NAMALWA (cell line): ENCODE measurements at places on chromosomes 5 and 9.
A peak's percentile ranks its signal among the peaks of the same experiment; 100 is the strongest.

DNA sequence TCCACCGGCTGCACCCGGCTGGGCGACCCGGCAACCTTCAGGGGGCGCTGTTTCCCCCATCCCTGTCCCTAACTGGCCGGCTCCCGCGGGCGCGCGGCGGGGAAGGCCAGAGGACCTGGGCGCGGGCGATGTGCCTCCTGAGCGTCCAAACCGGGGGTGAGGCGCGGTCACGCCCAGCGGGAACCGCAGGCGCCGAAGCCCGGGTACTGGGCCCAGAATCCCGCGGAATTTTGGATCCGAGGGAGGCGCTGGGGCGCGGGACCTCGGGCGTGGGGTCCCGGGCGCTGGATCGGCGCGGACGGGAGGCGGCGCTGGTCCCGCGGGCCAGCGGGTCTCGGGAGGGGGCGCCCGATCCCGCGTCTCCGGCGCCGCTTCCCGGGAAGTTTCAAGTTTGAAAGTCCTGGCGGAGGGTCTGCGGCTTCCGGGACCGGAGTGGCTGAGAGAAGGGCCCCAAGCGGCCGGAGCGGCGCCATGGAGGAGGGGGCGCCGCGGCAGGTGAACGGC, at the start of gene PKN3:
PKN3 (plus strand) TSS at position 59 of the 504 bp plus-strand sequence; CDS start at position 472, 413 bp downstream.
- peak; percentile 77 for DNase-seq

DNA sequence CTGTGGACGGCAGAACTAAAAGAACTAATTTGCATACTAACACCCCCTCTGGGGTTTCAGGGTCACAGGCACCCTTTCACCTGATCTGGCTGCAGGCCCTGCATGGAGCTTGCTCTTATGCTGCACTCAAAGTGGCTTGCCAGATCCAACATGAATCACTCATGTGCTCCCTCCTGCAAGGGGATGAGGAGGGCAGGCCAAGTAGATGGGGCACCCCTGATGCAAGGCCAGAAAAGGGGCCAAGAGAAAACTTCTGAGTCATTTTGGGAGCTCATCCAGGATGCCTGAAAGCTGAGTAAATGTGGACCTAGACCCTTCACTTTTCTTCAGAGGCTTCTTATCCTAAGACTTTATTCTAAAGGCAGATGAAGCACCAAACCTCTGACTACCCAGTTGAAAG, 558.5 kb upstream of the PTGER4 start:
- no peak for DNase-seq

GRCh38 chr9:35322075-35322885, 160.5 kb downstream of the UNC13B start:
- DNase-seq, result no peak

DNA sequence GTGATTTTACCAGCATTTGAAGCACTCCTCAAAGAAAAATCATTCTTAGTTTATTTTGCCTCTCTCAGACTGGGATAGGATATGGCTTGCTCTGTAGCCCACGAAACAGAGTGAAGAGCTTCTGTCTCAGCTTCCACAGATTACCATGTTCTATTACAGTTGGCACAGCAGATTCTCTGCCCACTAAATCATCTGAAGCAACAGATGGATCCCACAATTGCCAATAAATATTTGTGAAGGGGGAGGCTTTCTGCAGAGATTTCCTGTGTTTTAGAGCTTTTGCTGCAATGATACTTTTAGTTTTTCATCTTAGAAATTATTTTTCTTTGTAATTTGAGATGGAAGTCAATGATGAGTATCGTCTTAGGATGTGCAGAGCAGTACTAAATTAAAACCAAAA, 12.3 kb upstream of the MAP3K1 start:
- no peak for DNase-seq

- no peak for DNase-seq
These were observed 6.8 kb upstream of the WDR41 start for GRCh38 chr5:77498952-77499351.

DNA sequence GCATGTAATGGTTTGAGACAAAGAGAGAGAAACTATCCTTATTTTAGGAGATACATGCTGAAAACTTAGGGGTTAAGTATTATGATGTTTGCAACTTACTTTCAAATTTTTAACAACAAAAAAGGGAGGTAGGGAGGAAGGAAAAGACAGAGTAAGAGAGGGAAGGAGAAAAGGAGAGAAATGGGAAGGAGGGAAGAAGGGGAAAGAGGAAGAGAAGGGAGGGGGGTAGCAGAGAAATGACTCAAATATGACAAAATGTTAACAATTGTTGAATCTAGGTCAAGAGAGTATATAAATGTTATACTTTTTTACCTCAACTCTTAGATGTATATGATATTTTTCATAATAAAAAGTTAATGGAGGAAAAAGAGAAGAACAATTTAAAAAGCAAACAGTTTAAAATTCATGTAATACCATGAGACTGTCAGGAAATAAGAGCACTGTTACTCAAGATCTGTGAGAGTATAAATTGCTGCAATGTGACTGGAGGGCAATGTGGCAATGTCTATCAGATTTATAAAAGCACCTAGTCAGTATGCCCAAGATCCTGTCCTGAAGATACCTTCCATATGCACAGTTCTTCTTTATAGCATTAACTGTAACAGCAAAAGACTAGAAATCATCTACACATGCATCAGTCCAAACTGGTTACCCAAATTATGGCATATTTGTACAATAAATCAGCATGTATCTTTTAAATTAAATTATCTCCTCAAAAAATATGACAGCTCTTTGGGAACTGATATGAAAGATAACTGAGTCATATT, 16.3 kb downstream of the FBXW11 start:
- DNase-seq, result no peak

DNA sequence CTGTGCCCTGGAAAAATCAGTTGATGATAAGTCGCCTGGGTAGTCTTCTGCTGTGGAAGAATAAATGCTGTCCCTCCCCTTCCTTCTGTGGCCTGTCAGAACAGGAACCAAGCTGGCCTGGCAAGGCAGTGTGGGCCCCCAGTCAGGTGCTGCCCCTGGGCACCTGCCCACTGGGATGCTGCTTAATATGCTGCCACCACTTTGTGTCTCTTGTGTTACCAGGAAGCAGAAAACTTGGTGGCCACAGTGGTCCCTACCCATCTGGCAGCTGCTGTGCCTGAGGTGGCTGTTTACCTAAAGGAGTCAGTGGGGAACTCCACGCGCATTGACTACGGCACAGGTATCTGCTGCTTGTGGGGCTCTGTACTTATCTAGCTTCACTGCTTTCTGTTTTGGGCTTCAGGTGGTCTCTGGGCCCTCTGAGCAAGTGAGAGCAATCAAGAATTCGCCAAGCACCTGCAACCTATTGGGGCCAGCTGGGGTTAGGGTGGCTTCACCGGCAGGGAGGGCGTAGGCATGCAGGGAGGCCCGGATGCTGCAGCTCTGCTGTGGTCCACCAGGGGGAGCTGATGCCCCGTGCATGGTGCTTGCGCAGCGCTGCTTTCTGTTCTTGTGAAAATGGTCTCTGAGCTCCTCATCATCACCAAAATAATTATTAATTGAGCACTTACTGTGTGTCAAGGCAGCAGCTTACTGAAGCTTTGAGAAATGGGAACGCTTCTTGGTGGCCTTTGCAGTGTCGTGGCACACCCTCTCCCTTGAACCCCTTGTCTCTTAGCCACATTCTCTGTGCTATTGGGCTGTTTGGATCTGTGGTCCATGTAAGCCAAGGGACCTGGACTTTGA, 20.3 kb downstream of the PTPA start:
- peak; percentile 87 for DNase-seq

- peak; percentile 56 for DNase-seq
These were observed 25.2 kb downstream of the TGFBR1 start for GRCh38 chr9:99130069-99130468.

DNA sequence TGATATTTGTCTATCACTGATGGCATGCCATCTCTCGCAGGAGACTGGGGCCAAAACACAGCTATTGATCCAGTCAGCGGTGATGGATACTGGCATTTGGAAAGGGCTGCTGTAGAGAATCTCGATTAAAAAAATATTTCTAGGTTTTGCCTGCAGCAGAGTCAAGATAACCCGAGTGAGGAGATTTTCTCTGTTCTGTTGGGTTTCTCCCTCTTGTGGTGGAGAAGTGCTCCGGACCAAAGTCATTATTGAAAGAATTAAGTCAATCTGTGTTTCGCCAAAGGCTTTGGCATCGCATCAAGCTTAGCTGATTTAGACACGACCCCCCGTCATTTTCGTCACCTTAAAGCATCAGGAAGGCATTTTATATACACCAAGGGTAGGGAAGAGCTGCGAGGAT, 97.1 kb upstream of the IRX2 start:
- peak; percentile 12 for DNase-seq

DNA sequence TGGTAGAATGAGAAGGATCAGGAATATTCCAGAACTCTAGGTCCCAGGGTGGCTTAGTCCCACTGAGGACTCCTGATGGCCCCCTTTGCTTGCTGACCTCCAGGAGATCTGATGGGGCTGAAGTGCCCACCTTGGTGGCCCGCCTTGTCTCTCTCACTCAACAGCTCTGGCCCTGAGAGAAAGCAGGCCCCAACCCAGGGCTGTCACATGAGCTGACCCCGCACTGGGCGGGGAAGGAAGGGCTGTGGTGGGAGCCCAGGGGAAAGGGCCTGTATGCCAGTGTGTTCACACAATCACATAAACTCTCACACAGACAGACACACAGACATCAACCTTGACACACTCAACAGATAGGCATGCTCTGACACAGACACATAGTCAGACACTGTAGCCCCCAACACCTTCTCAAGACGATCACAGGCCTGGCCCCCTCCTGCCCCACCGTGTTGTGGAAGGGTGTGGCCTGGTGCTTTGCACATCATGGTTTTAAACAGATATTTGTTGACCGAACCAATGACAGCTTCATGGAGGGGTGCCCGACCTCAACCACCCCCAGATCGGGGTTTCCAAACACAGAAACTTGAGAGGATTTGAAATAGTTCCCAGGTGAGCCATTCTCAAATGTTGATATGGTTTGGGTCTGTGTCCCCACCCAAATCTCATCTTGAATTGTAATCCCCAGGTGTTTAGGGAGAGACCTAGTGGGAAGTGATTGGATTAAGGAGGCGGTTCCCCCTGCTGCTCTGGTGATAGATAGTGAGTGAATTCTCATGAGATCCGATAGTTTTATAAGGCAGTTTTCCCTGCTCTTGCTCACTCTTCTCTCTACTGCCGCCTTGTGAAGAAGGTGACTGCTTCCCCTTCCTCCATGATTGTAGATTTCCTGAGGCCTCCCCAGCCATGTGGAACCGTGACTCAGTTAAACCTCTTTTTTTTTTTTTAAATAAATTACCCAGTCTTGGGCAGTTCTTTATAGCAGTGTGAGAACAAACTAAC, 48.5 kb upstream of the HAND1 start:
- no peak for DNase-seq

- peak; percentile 18 for DNase-seq
These were observed 23.4 kb downstream of the LCP2 start for GRCh38 chr5:170273968-170274710.

DNA sequence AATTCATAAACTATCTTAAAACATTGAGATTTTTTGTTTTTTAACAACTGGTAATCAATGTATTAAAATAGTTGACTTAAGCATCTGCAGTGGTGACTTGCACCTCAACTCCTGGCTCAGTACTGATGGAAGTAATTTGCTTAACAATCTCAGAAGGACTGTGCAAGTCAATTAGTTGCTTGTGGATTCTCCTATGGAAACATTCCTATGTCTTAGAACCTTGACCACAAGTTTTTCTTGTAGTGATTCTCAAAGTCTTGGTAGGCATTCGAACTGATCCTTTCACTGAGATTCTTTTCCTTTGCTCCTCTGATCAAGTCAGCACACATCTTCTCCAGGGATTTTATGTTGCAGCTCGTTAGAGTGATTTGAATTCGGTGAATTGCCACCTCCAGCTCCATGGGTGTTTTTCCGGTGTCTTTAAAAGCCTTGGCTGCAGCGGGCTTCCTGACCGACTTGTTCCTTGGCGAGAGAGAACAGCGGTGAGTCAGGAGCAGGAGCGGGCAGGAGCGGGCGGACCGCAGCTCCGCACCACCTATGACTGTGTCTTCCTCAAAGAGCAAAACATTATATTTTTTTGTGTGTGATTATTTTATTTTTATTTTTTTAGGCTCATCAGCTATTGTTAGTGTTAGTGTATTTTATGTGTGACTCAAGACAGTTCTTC, 21.1 kb downstream of the HMGXB3 start:
- no peak for DNase-seq

DNA sequence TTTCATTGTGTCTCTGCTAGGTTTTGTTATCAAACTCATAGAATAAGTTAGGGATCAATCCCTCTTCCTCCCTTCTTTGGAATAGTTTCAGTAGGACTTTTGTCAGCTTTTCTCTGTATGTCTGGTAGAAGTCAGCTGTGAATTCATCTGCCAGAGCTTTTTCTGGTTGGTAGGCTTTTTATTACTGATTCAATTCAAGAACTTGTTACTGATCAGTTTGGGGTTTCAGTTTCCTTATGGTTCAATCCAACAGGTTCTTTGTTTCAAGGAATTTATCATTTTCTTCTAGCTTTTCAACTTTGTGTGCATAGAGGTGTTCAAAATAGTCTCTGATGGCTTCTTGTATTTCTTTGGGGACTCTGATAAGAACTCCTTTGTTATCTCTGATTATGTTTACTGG, 221.7 kb downstream of the FGF10 start:
- no peak for DNase-seq

- DNase-seq, result no peak
These were observed 36.3 kb downstream of the TSTD2 start for GRCh38 chr9:97596906-97597305.

GRCh38 chr5:6820851-6821479, 107.7 kb downstream of the TENT4A start:
- peak; percentile 82 for DNase-seq

GRCh38 chr5:108749128-108749861, 1.6 kb downstream of the FER start:
- DNase-seq, result peak; percentile 79

GRCh38 chr5:180090098-180090768, 18.7 kb upstream of the RNF130 start:
- DNase-seq, result peak; percentile 70

GRCh38 chr9:137298401-137299202, 3.5 kb downstream of the NRARP start:
- DNase-seq, result no peak

DNA sequence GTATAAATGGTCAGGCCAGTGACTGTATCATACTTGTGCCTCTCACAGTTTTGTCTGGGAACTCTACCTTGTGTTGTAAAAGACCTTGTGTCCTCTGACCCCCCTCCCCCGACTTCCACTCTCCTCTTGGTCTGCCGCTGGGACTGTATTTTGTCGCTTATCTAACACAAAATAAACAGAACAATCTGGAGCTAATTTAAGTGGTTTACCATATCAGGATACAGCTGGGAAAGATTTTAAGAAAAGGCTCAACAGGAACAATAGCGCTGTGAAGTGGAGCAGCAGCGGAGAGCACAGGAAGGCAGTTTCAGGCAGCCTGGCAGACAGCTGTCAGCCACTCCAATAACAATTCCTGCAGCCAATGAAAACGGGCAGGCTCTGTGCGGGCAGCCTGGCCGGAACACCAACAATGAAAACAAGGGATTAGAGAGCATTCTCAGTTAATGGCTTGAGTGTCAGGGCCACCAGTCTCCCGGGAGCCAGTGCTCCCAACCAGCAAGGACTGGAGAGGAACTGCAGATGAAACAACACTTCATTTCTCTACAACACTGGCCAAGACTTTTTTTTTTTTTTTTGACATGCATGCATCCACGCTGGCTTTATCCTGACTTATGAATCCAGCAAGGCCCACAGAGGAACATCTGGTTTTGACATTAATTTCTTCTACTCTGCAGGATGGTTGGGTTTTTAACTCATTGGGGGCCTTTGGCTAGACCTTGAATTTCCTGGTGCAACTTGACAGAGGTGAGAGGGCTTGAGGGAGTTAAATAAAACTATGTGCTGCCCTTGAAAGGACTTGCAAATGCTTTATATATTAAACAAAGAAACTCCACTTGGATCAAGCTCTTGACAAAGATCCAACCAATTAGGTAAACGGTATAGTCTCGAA, 76.7 kb downstream of the ARSB start:
- no peak for DNase-seq
